Left kidney (tissue), 8 donors: ENCODE measurements at places on chromosomes 11 and 22.
A peak's percentile ranks its signal among the peaks of the same experiment; 100 is the strongest.

- no peak for DNase-seq
Observed at GRCh38 chr22:42991010-42991651, 23.8 kb downstream of the PACSIN2 start.

GRCh38 chr11:9619004-9619403 is 44.9 kb upstream of the SWAP70 start:
- DNase-seq = no peak

DNA sequence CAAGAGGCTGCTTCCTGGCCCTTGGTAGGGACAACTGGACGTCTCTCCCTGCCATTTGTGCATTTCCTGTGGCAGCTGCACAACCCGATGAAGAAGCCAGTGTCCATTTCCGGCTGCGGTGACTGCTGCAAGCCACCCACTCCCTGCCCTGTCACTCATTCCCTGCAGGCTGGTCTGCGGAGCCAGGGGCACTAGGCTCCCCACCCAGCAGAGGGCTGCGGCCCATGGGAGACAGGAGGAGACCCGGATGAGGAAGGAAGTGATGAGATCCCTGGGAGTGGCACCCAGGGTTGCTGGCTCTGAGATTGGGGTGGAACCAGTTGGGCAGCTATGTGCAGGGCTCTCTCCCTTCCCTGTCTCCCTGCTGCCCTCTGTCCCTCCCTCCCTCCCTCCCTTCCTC is 10.0 kb upstream of the MYRF start:
- DNase-seq = no peak

GRCh38 chr22:31488346-31488883 is 1.2 kb downstream of the EIF4ENIF1 start:
- DNase-seq = no peak

- peak; percentile 77 for DNase-seq
Observed at GRCh38 chr11:34585735-34586487, 35.0 kb upstream of the EHF start.

GRCh38 chr11:74013141-74013540 is 4.3 kb upstream of the UCP3 start:
- no peak for DNase-seq

- DNase-seq = no peak
Observed at GRCh38 chr11:4039011-4039410, 55.6 kb upstream of the RRM1 start.

GRCh38 chr11:38721586-38722315 is 2123.7 kb upstream of the RAG2 start:
- DNase-seq = no peak

- no peak for DNase-seq
Observed at GRCh38 chr11:119479685-119480275, 56.8 kb upstream of the THY1 start.

DNA sequence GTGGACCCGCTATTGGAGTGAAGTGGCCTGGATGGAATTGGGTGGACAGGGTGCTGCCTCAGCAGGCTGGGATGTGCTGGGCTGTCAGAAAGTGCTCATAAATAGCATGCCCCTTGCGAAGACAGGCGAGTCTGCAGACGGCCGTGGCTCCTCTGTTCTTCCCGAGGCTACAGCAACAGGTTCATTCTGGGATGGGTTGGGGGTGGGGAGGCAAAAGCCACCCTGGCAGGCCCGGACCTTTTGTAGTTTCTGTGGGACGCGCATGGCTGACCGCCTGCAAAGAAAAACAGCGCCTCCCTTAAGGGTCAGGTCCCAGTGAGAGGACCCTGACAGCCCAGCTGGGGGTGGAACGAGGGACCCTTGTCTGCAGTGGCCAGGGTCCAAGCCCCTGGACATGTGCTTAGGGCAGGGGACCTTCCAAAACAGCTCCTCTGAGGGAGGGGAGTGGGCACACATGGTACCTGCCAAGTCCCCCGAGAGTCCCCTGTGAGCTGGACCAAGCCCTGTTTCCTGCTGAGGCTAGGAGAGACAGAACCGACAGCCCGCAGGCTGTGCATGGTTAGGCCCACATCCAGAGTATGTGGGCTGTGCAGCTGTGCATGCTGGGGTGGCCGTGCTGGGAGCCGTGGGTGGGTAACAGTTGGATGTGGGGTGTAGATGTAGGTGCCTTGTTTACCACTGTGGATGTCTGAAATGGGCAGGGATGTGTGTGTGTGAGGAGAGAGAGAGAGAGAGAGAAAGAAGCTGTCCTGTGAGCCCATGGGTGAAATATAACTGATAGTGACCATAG is at the start of gene CRYBB3:
TSS of gene CRYBB3 (plus strand) at position 128 of the 790 bp plus-strand sequence. CDS start 1,539 bp downstream, outside the sequence.
- peak; percentile 66 for DNase-seq

GRCh38 chr22:32660292-32660691 is 141.2 kb upstream of the TIMP3 start:
- peak; percentile 61 for DNase-seq

- DNase-seq = no peak
Observed at GRCh38 chr22:20615021-20615420, 107.6 kb downstream of the MED15 start.

- DNase-seq = no peak
Observed at GRCh38 chr11:122861631-122862030, 20.9 kb upstream of the JHY start.

DNA sequence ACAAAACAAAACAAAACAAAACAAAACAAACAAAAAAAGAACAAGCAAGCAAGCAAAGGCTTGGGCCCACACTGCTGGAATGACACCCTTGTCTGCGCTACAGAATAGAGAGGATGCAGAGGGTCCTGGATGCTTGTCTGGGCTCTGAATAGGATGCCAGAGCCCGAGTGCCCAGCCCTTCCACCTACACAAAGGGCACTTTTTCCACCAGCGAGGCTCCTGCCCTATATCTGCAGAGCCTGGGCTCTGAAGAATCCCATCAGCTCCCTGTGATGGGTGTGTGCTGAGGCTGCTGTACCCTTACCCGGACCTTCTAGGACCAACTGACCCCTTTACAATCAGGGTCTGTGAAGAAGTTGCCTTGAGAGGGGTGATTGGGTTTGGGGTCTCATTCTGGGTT is 221.2 kb downstream of the DSCAML1 start:
- no peak for DNase-seq

DNA sequence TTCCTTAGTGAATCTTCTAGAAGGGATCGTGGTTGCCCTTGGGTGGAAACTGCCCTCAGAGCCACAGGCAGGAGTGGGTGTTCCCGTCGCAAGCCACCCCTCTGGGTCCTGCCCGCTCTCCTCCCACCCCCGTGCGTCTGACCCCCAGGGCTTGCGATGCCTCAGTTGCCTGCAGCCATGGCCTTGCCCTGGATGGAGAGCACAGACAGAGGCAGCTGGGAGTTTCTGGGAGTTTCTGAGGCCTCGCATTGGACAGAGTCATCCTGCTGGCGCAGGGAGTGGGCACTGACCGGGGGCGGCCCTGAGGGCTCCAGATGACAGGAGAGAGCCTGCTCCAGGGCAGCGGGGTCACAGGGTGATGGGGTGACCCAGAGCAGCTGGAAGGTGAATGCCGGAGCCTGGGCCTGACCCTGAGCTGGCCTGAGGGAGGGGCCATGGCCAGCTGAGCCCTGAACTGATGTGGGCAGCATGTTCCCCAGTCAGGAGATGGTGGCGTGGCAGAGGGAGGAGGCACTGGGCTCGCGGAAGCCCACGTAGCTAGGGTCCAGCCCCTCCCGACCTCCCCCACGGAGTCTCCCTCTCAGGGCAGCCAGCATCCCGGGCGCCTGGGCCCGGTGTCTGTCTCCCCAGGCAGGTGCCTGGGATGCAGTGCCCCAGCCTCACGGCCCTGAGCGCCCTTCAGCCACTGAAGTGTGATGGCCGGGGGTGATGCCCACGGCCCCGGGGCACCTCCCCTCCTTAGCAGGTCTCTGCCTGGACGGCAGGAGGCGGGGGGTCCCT is 1236.2 kb downstream of the BRD1 start:
- no peak for DNase-seq

GRCh38 chr11:35131886-35132285 is 7.1 kb upstream of the CD44 start:
- DNase-seq = no peak

- no peak for DNase-seq
Observed at GRCh38 chr11:32706985-32707741, 87.3 kb downstream of the CCDC73 start.

GRCh38 chr11:8016440-8016839 is 29.3 kb downstream of the EIF3F start:
- no peak for DNase-seq

DNA sequence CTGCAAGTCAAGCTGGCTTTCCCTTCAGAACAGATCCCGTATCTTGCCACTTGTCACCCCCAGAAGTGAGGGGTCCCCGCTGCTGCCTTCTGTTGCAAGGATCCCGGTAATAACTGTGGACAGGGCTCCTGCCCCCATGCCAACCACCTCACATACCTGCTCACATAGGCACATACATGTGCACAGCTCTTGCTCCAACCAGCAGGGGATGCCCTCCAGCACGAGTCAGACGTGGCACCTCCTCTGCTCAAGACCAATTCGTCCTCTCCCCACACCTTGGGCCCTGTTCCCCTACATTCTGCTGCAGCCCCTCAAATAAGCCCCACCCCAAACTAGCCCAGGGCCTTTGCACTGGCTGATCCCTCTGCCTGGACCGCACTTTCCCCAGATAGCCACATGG is 163.3 kb downstream of the CRYBB2 start:
- DNase-seq = no peak

DNA sequence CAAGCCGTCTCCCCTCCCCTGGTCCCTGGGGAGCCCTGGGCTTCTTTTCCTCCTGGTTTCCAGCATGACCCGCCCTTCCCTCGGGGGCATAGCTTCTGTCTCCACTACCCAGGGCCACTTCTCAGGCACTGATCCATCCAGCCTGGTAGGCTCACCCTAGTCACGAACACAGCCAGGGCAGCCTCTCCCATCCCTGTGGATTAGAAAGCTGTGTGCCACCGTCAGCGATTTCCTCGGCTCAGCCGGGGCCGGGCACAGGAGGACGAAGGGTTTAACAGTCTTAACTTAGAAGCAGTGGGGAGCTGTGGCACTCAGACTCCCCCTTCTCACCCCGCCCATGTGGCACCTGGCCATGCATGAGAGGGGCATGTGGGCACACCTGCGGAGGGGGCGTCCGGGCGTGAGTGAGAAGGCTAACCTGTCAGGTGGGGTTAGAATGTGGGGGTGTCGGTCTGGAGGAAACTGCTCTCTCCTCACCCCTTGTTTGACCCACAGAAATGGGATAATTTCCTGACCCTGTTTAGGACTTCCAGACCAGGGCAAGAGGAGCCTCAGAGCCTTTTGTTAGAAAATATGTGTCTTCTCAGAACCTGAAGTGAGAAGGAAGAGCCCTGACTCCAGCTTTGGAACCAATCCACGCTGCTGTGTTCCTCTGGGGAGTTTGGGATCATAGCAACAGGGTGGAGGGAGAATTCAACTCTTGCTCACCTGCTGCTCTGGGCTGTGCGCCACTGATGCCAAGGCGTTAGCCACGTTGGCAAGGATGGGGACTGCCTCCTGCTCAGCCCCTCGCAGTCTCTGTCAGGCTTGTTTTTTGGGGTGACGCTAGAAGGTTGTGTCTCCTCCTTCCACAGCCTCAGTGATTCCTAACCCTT is 14.6 kb downstream of the GLB1L2 start:
- DNase-seq = no peak

DNA sequence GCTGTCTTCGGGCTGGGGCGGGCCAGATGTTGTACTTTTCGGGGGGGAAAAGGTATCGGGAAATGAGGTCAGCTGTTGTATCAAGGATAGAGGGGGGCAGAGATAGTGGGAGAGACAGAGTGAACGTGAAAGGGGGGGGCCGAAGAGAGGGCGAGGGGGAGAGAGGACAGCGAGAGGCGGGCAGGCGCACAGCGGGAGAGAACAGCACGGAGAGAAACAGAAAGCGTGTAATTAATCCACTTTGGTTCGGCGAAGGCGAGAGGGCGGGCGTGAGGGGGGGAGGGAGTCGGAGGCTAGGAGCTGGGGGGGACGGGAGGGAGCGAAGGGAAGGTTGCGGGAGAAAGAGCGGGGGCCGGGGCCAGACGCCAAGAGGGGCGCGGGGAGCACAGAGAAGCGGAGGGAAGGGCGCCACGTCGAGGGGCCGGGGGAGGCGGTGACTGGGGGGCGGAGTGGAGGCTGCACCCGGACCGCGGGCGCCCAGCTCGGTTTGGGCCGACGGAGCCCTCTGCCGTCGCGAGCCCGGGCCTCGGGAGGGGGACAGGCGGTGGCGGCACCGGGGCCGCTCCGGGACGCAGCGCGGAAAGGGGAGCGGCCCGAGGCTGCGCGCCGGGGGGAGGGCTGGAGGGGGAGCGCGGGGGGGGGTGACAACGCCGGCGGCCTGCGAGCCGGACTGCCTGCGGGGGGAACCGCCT is 612 bp downstream of the IGF2 start:
- DNase-seq = no peak

DNA sequence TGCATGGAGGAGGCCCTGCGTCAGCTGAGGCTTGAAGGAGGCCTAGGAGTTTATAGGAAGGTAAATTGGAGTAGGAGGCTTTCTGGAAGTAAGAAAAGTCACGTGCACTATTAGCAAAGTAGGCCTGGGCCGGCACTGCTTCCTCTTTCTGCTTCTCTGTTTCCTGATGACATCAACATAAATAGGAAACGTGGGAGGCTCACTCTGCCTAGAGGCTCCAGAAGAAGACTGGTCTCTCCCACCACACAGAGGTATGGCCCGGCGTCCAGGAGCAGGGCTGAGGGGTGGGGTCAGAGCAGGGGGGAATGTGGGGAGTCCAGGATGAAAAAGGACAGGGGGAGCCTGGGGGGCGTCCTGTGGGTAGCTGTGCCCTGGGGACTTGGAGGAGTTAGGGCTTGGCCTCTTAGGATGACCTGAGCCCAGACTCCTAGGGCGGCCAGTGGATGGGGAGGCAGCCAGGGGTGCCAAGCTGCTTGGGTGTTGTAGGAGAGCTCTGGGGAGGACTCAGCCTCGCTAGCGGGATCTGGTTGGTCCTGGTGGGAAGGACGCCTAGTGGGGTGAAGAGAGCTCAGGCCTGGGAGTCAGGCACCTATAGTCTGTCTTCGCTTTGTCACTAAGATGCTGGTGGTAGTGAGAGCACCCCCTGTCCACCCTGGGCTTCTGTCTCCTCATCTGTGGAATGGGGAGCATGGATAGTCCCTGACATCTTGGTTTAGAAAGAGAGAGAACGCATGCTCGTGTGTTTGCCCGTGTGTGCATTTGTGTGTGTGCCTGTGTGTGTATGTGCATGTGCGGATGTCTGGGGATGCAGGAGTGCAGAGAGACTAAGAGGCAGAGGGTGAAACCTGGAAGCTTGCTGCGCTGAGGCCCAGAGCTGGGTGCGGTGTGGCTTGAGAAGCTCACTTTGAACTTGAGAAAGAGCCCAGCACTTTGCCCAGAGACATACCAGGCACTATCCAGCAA is at the start of gene CSF2RB:
TSS of gene CSF2RB (plus strand) at position 202 of the 963 bp plus-strand sequence. CDS start 8,580 bp downstream, outside the sequence.
- no peak for DNase-seq
